ENCODE measurements at places on chromosomes 6 and 20.
A peak's percentile ranks its signal among the peaks of the same experiment; 100 is the strongest.

DNA sequence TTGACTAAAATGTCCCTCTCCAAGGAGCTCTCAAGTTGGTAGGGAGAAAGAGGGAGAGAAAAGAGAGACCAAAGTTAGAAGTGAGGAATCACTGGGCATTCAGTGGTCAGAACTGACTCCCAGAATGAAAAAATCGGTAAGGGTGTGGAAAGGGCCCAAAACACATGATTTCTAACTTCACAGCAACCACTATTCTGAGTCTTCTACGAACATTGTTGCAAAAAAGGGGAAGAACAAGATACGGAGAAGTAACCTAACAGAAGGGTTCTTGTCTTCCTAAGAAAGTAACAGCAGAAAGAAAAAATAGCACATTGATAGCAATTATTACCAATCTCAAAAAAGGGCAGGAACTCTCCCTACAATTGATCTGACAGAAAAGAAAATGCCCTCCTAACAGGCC is 65.6 kb downstream of the ATP9A start:
- no peak for DNase-seq

DNA sequence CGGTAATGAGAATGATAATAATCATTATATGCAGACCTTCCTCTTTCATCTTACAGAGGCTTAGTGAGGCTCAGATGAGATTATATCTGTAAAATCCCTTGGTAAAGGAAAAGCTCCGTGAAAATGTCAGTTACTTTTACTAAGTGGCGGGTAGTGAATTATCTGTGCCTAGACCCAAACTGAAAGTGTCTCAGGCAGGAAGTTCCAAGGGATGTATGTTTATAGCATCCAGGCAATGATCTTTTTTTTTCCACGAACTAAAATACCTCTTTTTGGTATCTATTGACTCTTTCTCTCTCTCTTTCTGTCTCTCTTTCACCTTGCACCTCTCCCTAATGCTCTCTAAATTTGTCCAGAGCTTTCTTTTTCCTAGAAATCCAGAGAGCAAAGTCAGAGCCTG is 5.0 kb downstream of the TCF21 start:
- DNase-seq, result no peak

- no peak for DNase-seq
Observed at GRCh38 chr6:169908403-169908933, 157.0 kb downstream of the ERMARD start.

- peak; percentile 22 for DNase-seq
Observed at GRCh38 chr6:23929201-23929600, 196.8 kb upstream of the NRSN1 start.

DNA sequence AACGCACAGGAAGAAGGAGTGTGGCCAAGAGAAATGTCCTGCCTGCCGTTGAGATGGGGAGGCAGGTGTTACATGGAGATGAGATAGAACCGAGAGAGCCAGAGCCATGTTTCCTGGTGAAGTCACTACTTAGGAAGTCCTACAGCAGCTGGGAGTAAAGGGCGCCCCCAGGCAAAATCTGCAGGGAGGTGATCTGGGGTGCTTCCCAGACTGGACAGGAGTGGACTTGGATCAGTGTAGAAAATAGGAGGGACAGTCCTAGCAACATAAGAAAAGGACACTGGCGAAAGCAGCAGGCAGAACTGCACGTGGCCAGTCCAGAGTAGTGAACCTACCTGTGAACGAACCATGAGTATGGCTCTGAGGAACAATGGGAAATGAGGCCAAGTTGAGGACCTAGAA is 85.3 kb downstream of the CD164 start:
- DNase-seq, result peak; percentile 73

GRCh38 chr6:42100029-42100901 is 42.2 kb downstream of the C6orf132 start:
- DNase-seq, result no peak

DNA sequence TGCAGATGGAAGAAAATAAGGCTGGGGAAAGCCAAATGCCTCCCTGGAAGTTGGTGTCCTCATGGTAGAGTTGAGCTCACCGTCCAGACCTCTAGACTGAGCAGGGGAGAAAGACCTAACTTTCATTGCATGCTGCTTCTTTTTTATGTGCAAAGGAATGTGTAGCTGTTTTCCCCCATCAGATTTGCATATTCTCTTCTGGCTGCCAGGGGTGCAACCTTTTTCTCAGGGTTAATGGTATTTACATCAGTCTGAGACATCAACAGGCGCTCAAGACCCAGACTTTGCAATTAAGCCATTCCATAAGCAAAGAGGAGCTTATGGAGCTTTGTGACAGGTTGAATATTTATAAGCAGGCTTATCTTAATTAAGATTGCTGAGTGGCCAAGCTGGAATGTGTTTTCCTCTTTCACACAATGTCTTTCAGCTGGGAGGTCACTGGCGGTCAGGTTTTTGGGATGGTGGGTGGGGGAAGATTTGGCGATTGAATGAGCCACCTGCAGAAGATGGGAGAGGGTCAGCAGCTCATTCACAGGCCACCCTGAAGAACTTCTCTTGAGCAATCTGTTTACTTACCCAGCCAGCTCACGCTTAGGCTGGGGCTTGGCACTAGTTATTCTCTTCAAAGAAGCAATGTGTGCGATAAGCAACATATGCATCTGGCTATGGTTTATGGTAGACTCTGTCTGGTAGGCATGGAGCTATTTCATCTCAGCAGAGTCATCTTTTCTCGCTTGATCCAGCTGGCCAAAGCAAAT is 88.6 kb downstream of the SCP2D1 start:
- DNase-seq, result no peak

DNA sequence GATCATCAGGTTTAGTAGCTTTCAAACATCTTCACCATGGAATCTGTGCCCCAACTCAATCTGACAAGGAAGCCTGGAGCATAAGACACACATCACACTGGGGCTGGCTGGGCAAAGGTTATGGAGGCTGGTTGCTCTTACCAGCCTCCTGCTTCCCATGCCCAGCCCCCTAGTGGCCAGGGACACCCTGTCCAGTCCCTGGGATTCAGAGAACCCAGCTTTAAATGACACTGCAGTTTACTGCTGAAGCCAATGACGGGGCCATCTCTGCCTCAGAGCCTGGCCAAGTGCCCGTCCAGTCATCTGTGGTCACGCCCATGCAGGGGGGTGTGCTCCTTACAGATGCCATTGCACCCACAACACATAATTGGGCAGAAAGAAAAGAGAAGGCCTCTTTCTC is 272.9 kb downstream of the SMOC2 start:
- DNase-seq, result no peak

GRCh38 chr6:27957516-27957915 is 475 bp downstream of the OR2B6 start:
- no peak for DNase-seq

Data from NCI-H345 (cell line).